ENCODE measurements at places on chromosomes 1 and 21.

DNA sequence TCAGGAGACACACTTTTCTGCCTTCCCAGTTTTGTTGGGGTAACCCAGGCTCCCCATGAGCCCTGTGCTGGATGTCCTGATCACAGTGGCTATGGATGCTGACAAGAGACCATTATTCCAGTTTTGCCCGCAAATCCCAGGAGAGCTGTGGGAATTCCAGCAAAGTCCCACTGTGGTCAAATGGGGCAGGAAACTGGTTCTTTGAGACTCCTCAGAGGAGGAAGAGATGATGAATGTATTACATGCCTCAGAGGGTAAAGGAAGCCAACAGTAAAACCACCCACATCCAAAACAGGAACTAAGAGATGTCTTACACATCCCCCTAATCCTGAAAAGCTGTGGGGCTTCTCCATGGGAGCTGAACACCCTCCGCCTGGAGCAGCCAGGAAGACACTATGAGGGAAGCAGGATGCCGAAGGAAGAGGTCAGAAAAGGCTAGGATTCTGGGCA lies 12.8 kb upstream of the MPZL1 start:
- peak; percentile 46 for DNase-seq

DNA sequence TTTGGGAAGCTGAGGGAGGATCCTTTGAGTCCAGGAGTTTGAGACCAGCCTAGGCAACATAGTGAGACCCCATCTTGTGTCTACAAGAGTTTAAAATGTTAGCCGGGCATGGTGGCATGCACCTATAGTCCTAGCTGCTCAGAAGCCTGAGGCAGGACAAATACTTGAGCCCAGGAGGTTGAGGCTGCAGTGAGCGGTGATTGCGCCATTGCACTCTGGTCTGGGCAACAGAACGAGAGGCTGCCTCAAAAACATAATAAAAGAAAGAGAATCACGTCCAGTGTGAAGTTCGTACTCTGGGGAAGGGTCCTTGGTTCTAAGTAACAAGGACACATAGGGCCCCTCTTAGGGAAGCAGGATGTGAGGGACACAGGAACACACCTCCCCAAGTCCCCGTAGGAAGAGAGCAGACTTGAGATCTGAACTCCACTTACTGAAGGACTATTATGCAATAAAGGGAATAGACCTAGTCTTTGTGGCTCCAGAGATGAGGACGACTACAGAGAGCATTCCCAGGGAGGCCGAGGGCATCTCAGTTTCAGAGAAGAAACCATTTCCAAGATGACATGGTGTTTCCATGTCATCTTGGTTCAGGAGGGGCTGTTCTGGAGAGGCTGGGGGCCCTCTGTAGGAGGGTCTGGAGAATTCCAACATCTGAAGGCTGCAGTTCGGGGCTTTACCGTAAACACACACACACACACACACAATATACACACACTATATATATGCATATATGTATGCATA lies 10.8 kb upstream of the ENO1 start:
- no peak for DNase-seq

GRCh38 chr1:108114033-108114599 lies 86.0 kb downstream of the SLC25A24 start:
- DNase-seq = no peak

DNA sequence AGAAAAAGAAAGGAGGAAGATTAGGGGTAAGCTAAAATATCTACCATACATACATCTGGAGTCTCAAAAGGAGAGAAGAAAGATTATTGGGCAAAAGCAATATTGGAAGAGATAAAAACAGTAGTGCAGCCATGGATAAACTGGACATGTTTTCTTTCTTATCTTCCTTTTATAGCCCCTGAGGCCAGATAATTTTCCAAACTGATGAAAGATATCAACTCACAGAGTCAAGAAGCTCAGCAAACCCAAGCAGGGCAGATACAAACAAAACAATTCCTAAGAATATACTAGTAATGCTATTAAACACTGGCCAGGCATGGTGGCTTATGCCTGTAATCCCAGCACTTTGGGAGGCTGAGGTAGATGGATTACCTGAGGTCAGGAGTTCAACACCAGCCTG lies 5.8 kb upstream of the PSMB4 start:
- DNase-seq = no peak

- no peak for DNase-seq
These were observed 2.3 kb upstream of the AUNIP start for GRCh38 chr1:25861316-25862286.

- DNase-seq = no peak
These were observed 83.7 kb downstream of the DPYD start for GRCh38 chr1:97837161-97837560.

GRCh38 chr1:13732971-13733667 lies 33.1 kb downstream of the PRDM2 start:
- no peak for DNase-seq

DNA sequence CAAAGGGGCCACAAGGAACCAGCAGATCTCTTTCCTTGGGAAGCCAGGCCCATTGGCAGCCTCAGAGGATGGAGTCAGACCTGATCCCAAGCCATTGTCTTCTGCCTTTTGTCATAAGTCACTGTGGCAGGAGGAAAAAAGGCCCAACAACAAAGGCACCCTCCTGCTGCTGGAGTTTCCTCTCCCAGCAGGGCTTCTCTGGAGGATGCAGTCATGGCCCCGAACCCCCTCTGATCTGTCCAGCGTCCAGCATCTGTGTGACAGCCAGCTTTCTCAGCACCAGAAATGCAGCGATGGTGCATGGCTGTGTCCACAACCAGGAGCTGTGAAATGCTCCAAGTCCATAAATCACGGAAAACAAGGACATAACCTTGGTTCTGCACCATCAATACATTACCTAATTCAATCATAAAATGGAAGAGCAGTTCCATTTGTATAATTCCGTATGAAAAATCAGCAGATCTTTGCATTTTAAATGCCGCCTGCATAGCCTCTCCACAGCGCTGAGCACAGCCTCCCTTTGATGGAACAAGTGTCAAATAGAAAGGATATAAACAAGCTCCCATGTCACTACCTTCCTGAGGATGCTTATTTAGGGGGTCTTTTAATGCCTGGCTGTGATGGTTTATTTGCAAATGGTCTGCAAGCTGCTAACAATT lies 30.6 kb downstream of the AJAP1 start:
- DNase-seq = no peak

GRCh38 chr1:75257424-75257823 lies 123.2 kb downstream of the LHX8 start:
- DNase-seq = no peak

DNA sequence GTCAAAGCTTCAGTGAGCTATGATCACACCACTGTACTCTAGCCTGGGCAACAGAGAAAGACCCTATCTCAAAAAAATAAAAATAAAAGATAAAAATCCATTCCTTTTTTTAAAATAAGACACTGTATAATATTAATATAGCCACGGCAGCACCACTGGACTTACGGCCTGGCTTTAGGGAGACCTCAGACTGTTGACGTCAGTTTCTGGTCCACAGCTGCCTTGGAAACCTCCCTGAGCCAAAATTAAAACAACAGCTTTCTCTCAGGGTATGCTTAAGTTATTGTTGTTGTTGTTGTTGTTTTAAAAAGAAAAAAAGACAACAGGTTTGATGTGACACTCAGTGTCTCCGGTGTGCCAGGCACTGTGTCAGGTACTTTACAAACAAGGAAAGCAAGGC lies 42.0 kb downstream of the CAPZB start:
- DNase-seq = no peak
